Omental fat pad (tissue), 4 donors: ENCODE measurements at places on chromosomes 7 and 10. TPM values are rescaled to one million over a fixed set of nuclear protein-coding genes. Genes with fewer than 3 reads are reported as not detected.

DNA sequence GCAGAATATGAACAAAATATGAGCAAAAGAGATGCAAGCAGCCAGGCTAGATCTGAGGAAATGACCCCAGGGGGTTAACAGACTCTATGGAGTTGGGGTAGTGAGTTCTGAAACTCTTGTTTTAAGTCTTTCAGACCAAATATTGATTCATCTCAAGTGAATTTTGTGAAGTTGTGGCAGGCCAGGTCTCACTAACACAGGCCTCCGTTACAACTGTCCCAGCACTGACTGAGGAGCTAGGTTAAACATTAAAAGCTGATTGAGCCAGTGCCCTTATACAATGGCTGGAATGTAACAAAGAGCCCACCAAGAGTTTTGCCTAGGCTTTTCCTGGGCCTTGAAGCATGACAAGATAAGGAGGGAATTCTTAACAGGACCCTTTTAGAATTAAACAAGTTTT is 192.3 kb upstream of the STK17A start:
- no peak for DNase-seq

- DNase-seq: no peak
Measured at GRCh38 chr10:76422769-76423168, 991.3 kb downstream of the LRMDA start.

- no peak for DNase-seq
Measured at GRCh38 chr7:72309476-72309875, 102.7 kb downstream of the CALN1 start.

- no peak for DNase-seq
Measured at GRCh38 chr10:86662186-86663045, 5.9 kb upstream of the LDB3 start.

DNA sequence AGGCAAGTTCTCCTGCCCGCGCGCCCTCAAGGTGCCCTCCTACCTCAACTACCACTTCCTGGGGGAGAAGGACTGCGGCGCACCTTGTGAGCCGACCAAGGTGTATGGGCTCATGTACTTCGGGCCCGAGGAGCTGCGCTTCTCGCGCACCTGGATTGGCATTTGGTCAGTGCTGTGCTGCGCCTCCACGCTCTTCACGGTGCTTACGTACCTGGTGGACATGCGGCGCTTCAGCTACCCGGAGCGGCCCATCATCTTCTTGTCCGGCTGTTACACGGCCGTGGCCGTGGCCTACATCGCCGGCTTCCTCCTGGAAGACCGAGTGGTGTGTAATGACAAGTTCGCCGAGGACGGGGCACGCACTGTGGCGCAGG is 1.4 kb downstream of the FZD1 start:
- DNase-seq: no peak

DNA sequence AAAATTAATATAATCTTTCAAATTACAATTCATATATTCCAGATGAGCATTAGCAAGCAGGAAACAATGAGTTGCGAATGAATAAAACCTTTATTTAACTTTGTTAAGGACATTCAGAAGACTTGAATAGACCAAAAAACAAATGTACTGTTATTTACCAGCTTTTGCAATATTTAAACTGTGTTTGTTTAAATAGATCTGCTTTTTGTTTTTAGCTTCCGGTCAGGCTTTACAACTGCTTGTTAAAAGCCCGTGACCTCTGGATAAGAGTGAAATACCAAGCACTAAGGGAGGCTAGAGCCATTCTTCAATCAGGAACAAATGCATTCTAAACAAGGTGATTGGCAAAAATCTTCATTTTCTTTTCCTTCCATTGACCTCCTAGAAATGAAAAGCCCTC is 184.9 kb upstream of the GNAI1 start:
- no peak for DNase-seq

- no peak for DNase-seq
Measured at GRCh38 chr7:43362652-43363034, 220.3 kb upstream of the STK17A start.

- no peak for DNase-seq
Measured at GRCh38 chr10:60414111-60414510, 24.4 kb upstream of the ANK3 start.

DNA sequence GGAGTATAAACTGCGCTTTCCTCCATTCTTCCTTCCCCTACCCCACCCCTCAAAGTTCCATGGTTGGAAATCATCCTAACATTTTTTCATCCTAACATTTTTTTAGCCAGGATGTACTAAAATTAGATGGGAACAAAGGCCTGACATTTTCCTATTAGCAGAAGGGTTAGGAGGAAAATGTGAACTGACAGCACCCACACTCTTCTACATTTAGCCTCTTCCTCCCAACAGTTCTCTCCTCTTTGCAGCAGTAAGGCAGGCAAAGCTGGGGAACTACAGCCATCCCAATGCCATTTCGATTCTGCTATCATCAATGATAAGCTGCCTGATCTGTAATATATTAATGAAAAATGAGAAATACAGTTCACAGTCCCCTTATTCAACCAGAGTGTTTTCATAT is 11.4 kb upstream of the FAM53B start:
- no peak for DNase-seq

- DNase-seq: no peak
Measured at GRCh38 chr10:49109669-49110340, 5.5 kb downstream of the VSTM4 start.

- no peak for DNase-seq
Measured at GRCh38 chr7:88761779-88762178, 2.3 kb downstream of the ZNF804B start.

DNA sequence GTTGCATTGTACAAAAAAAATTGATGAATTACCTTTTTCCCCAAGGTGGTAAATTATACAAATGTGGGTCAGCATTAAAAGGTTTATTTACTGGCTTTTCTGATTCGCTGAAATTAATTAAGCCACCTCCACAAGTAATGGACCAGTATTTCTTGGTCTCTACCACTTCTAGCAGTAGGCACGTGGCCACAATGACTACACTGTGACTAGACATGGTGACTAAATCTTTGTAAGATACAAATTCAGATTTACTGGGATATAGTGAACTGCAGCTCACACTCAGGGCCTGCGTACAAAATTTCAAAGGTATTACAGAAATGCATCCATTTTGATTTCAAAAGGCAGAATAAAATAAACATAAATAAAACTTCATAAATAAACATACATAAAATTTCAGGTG is 10.9 kb downstream of the HPSE2 start:
- no peak for DNase-seq

DNA sequence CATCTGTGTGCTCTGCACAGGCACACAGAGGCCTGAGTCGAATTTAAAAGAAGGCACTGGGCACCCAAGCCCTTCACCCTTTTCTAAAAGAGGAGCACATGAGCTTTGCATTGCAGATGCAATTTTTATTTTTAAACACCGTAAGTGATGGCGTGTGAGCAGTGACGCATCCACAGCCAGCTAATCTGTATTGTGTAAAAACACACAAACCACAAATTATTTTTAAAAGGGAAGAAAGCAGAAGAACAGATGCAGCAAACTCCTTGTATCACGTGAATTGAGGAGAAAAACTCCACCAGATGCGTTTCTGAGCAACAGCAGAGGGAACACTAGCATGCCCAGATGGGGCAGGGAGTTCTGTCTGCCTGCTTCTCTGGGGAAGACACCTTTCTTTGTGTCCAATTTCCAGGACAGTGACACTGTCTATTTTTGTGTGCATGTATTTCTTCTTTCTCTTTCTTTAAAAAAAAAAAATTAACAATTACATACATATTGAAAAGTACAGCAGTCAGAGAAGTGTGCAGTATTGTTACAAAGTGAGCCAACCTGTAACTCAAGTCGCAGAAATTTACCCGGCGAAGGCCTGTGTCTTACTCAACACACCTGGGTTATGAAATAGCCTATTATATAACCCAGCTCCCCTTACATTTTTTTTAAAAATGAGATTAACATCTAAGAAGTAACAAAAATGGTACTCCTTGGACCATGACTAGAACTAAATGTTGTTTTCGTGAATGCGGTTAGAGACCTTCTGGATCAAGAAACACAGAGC is 39.2 kb downstream of the EEPD1 start:
- no peak for DNase-seq

DNA sequence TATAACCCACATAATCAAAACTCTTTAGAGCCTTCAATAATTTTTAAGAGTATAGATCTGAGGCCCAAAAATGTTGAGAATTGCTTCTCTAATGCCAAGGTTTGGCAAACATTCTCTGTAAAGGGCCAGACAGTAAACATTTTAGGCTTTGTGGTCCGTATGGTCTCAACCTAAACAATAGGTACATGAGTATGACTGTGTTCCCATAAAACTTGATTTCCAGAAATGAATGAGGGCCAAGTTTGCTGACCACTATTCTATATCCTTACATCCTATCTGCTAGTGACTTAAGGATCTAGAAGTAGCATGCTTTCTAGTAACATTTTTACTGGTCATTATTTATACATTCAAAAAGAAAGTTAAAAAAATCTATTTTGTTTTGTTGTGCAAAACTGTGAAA is 58.9 kb downstream of the MPP7 start:
- no peak for DNase-seq

The ANLN gene
- 10.1 TPM for total RNA-seq

The PDK4 gene
- total RNA-seq: 582 TPM

The PPP1R17 gene
- total RNA-seq: not detected

The TFEC gene
- total RNA-seq: 22.9 TPM

The CTAGE15 gene
- not detected for total RNA-seq

The TET1 gene
- 5.9 TPM for total RNA-seq

The INMT gene
- total RNA-seq: 545 TPM

The GRID1 gene
- 3.2 TPM for total RNA-seq

The ZPBP gene
- not detected for total RNA-seq
